ENCODE measurements at places on chromosomes 6 and 20. TPM values are rescaled to one million over a fixed set of nuclear protein-coding genes. Genes with fewer than 3 reads are reported as not detected.

The PACSIN1 gene
- total RNA-seq, result 0.06 TPM

The TIAM2 gene
- 4.9 TPM for total RNA-seq

The ADGRF4 gene
- 16.5 TPM for total RNA-seq

The PGBD1 gene
- total RNA-seq, result 4.1 TPM

The PPIL6 gene
- 4.7 TPM for total RNA-seq

The CDH4 gene
- total RNA-seq, result 10.3 TPM

The POPDC3 gene
- total RNA-seq, result 21.5 TPM

The BACH2 gene
- total RNA-seq, result 0.67 TPM

The RPS6KA2 gene
- 0.16 TPM for total RNA-seq

The OPRL1 gene
- total RNA-seq, result 1.5 TPM

The SEC63 gene
- 20.0 TPM for total RNA-seq

The HTR1B gene
- total RNA-seq, result 0.32 TPM
